ENCODE measurements at places on chromosomes 7 and 10. TPM values are rescaled to one million over a fixed set of nuclear protein-coding genes. Genes with fewer than 3 reads are reported as not detected.

Gene DPYSL4
- total RNA-seq = 1.4 TPM

Gene MLXIPL
- 14.0 TPM for total RNA-seq

Gene NEUROG3
- 0.27 TPM for total RNA-seq

Gene SPACDR
- 0.38 TPM for total RNA-seq

Gene NUTM2E
- total RNA-seq = not detected

Gene GTF2IRD1
- total RNA-seq = 19.3 TPM

Gene ASIC3
- total RNA-seq = 4.0 TPM

Gene OR6V1
- total RNA-seq = not detected

Gene CREB5
- total RNA-seq = 11.6 TPM

Gene MSMB
- not detected for total RNA-seq

Gene GPC2
- 0.85 TPM for total RNA-seq

Gene GIMAP6
- total RNA-seq = 35.4 TPM

Gene ZCCHC24
- total RNA-seq = 56.6 TPM

Gene AGBL3
- 2.1 TPM for total RNA-seq

Gene RAMP3
- 40.8 TPM for total RNA-seq

Gene PDSS1
- 6.2 TPM for total RNA-seq

Gene TMEM225B
- 0.50 TPM for total RNA-seq

Gene FGL2
- total RNA-seq = 19.7 TPM

Gene SCIN
- total RNA-seq = 1.3 TPM

Gene TRIL
- 3.9 TPM for total RNA-seq

Gene AKR1B15
- not detected for total RNA-seq

Gene ASB10
- total RNA-seq = 8.2 TPM

All from left cardiac atrium (tissue), 4 donors.